ENCODE measurements at places on chromosomes 1 and 21. TPM values are rescaled to one million over a fixed set of nuclear protein-coding genes. Genes with fewer than 3 reads are reported as not detected.

- ATAC-seq = peak; percentile 93
Observed at GRCh38 chr1:206663832-206664652, 20.7 kb upstream of the MAPKAPK2 start.

- ATAC-seq = no peak
Observed at GRCh38 chr1:55259911-55260609, 44.9 kb upstream of the USP24 start.

DNA sequence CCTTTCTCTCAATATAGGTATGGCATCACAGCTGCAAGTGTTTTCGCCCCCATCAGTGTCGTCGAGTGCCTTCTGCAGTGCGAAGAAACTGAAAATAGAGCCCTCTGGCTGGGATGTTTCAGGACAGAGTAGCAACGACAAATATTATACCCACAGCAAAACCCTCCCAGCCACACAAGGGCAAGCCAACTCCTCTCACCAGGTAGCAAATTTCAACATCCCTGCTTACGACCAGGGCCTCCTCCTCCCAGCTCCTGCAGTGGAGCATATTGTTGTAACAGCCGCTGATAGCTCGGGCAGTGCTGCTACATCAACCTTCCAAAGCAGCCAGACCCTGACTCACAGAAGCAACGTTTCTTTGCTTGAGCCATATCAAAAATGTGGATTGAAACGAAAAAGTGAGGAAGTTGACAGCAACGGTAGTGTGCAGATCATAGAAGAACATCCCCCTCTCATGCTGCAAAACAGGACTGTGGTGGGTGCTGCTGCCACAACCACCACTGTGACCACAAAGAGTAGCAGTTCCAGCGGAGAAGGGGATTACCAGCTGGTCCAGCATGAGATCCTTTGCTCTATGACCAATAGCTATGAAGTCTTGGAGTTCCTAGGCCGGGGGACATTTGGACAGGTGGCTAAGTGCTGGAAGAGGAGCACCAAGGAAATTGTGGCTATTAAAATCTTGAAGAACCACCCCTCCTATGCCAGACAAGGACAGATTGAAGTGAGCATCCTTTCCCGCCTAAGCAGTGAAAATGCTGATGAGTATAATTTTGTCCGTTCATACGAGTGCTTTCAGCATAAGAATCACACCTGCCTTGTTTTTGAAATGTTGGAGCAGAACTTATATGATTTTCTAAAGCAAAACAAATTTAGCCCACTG, 11.5 kb downstream of the HIPK1 start:
- no peak for ATAC-seq

DNA sequence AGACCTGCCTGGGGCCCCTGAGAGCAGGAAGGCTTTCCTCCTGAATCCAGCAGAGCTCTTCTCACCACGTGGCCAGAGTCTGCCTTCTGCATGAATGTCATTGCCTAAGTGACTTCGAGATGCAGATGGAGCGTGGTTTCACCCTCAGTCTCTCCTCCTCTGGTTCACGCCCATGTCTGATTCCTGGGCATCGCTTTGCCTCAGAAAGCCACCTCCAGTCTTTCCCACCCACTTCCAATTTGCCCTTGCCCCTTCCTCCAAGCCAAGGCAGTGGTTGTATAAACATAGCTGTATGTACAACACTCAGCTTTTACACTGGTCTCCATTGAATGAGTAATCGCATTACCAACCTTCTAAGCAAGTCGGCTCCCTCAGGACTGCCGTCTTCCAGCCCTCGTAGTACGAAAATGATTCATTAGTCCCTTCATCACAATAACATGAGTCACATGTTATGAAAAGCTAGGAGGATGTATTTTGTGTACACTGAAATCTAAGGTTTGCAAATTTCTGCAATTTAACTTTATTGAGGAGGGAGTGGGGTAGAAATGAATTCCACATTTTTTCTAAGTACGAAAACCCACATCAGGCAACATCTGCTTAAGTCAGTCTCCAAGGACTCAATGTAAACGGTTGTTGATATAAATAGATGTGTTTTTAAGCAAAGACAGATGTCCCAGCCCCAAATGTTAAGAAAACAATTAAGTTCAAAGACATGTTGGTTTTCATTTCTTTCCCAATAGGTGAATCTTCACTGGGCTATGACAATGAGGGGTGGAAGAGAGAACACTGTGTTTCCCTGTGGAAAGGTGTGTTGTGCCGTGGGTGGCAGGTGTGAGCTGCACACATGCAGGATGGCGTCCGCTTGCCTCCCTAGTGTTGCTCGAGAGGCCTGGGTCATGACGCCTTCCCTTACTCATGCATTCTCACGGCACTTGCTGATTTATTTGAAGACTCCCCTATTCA, 32.3 kb upstream of the ETS2 start:
- ATAC-seq = peak; percentile 94

GRCh38 chr1:33344896-33345560, 24.1 kb upstream of the A3GALT2 start:
- no peak for ATAC-seq

The PIGV gene
- 12.9 TPM for total RNA-seq

GRCh38 chr1:12342401-12343003, 112.7 kb downstream of the VPS13D start:
- ATAC-seq = no peak

The GPR3 gene
- 3.3 TPM for total RNA-seq

The POU2F1 gene
- 21.8 TPM for total RNA-seq

- ATAC-seq = no peak
Observed at GRCh38 chr21:45803618-45804340, 160.3 kb downstream of the PCBP3 start.

- ATAC-seq = no peak
Observed at GRCh38 chr1:100565937-100566699, 28.2 kb downstream of the GPR88 start.

DNA sequence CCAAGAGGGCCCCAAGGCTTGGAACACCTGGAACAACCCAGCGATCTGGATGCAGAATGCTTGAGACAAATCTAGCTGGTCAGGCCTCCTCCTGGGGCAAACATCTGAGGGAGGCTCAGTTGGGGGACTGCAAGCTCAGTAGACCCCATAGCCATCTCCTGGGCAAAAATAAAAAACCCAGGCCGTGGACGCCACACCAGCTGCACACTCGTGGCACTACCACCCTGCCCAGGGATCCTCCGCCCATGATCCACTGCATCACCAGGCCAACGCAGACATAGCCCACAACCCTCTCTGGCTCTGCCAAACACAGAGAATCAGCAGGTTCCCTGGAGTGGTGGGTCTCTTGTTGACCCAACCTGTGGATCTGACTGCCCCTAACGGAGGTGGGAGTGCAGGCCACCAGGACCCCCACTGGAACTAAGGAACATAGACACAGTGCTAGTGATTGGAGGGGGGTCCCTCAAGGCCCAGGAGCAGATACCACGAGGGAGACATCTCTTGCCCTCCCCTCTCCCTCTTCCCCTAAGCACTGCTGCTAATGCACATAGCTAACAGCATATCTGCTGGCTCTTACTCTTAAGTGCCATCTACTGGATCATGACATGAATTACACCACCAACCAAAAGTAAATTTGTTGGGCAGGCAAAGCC, 147.2 kb downstream of the CHD1L start:
- ATAC-seq = peak; percentile 71

GRCh38 chr1:110214454-110215404, 4.6 kb downstream of the KCNC4 start:
- ATAC-seq = no peak

DNA sequence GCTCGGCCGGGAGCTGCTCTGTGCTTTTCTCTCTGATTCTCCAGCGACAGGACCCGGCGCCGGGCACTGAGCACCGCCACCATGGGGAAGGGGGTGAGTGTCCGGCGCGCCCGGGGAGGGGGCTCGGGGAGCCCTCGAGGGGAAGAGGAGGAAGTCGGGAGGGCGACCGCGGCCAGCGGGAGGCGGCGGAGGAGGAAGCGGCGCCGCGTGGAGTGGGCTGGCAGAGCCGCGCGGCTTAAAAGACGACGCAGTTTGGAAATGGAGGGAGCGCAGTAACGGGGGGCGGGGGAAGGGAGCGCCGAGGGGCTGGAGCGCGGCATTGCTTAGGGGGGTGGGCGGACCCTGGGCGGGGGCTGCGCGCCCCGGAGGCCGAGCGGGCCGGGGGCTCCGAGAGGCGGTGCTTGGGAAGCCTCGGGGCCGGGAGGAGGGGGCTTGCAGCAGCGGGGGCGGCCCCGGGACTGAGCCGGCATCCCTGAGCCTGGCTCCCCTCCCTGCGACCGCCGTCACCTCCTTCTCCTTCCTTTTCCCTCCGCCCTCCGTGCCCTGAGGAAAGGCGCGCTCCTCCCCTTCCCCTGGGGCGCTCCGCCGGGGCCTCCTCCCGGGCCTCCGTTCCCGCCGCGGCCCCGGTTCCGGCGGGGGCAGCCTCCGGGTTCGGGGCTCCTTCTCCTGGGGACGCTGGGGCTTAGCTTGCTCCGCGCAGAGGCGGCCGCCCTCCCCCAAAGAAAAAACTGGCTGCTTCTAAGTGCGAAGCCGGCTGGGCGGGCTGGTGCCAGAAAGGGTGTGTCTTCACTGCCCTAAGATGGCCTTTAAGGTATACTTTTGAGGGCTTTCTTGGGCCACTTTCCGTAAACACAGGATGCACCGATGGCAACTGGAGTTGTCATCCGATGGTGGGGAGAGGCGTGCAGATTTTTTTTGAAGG, 648 bp downstream of the ATP1A1 start:
- peak; percentile 53 for ATAC-seq

The UMODL1 gene
- total RNA-seq = 0.09 TPM

GRCh38 chr1:184559117-184559713, 172.4 kb downstream of the C1orf21 start:
- no peak for ATAC-seq

- no peak for ATAC-seq
Observed at GRCh38 chr1:234674218-234674815, 64.3 kb upstream of the IRF2BP2 start.

GRCh38 chr1:157996433-157996832, 3.0 kb downstream of the KIRREL1 start:
- ATAC-seq = no peak

The PADI3 gene
- total RNA-seq = not detected

DNA sequence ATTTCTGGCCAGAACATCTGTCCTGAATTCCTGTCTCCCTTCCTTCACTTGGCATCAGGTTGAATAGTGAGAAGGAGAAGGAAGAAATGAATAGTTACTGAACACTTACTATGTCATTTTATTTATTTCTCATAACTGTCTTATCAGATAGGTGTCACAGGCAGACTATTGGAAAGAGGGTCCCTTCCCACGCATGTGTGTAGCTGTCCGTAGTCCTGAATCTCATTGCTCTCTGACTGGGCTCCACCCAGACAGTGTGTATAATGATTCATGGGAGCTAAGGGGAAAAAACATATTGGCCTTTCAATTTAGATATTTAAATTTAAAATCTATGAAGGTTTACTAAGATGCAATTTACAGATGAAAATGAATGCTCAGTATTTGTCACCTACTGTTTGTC, 86.1 kb downstream of the OMA1 start:
- ATAC-seq = peak; percentile 58

The GLMN gene
- total RNA-seq = 21.4 TPM

All from motor neuron (in vitro differentiated cells).